Pons (tissue), 1 donor: ENCODE measurements at places on chromosomes 7 and 10.
A peak's percentile ranks its signal among the peaks of the same experiment; 100 is the strongest.

- no peak for DNase-seq
Observed at GRCh38 chr10:4754143-4754542, 71.9 kb upstream of the AKR1E2 start.

DNA sequence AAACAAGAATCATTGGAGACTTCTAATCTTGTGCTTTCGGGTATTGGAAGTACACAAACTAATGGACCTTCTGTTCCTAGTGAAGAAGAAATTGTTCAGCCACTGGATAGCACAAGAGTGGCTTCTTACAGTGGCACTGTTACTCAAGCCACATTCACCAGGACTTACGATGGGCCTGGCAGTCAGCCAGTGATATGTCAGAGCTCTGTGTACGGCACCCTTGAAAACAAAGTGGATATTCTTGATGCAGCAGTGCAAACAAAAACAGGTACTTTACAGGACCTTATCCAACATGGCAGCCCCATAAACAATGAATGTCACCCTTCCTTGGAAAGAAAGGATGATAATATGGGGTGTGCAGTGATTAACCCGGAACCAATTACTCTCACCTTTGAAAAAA lies 61.6 kb downstream of the TASOR2 start:
- no peak for DNase-seq

DNA sequence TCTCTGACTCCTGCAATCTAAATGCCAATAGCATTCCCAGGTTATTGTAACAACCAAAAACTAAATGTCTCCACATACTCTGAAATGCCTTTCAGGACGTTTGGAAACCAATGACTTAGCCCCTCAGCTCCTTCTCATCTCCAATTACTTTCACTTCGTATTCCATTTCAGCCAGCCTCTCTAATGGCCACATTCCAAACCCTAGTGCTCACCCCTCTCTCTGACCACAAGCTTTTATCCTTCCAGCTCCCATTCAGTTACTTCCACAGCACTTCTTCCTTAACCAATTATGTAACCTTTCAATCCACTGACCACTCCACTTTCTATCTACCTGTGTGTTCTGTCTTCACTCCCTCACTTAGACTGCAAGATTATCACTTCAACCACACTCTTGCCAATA lies 4.3 kb downstream of the NOC3L start:
- no peak for DNase-seq

DNA sequence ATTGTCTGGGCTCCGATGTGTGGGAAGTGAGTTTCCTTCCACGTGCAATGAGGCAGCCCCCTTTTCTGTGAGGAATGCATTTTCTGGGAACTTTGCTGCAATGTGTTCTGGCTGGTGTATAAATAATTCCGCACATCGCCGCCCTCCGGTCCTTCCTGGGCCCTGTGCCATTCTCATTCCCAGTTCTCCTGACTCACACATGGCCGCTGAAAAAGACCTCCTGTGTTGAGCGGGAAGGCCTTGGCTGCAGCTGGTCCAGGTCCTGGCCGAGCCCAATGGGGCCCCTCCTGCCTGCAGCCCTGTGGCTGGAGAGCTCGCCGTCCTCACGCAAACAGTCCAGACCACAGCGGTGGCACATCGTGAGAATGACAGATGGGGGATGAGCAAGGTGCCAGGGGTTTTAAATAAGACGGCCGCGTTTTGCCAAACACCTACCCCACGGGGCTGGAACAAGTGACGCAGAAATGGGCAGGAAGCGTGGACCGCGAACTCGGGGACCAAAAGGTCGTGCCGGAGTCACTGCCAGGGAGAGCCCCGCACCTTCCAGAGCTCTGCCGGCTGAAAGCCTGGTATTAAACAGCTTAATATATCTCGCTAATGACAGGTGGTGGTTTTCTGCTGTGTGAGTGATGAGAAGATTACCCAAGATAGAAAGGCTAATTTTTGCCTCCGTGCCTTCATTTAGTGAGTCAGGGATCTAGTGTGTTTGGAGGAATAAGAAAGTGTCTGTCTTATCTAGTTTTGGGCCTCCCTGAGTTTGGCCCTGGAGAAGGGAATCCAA lies 37.0 kb downstream of the FAM20C start:
- peak; percentile 66 for DNase-seq

DNA sequence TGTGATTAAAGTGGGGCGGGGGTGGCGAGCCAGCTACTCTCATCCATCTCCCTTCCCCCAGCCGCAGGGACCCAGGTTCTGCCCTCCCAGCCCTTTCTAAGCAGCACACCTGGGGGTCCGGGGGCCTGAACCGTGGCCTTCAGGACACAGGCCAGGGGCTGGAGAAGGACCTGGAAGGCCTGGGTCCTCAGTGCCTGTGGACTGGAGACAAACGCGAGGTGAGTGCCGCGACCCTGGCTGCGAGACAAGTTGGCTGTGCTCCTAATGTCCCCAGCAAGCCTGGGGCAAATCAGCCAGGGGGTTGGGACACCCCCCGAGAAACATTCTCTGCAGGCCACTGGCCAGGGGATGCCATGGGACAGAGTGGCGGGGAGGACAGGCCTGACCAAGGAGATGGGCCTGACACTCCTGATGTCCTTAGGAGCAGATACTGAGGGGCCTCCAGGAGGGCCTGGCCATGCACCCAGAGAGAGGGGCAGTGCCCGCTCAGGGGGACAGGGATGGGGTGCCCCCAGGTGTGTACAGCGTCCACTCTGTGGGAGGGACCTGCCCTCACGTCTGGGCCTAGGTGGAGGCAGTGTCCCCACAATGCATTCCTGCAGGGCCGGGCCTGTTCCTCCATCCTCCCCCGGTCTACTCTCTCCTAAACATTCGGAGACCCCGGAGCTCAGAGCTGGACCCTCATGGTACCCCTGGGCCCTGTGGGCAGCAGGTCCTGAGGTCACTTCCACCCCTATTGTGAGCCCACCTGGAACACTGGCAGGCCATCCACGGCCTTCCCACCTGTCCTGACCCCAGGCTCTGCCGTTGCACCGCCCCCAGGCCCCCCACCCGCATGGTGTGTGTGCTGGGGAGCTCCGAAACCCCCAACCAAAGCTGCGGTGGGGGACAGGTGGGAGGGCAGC lies 13.1 kb downstream of the BRAT1 start:
- no peak for DNase-seq
